WTC11 (cell line): ENCODE measurements at places on chromosomes 2 and 18. TPM values are rescaled to one million over a fixed set of nuclear protein-coding genes. Genes with fewer than 3 reads are reported as not detected.

SNX17 gene
- 72.5 to 75.3 TPM (median 74.7 TPM) in 3 replicates for total RNA-seq

FSHR gene
- total RNA-seq, result not detected in 3 replicates

COL4A4 gene
- total RNA-seq, result 1.9 to 3.1 TPM (median 1.9 TPM) in 3 replicates

POTEE gene
- total RNA-seq, result 2.1 to 2.6 TPM (median 2.2 TPM) in 3 replicates
